ENCODE measurements at places on chromosomes 6 and 20.

- no peak for DNase-seq
Measured at GRCh38 chr6:93974332-93974731, 555.0 kb upstream of the EPHA7 start.

DNA sequence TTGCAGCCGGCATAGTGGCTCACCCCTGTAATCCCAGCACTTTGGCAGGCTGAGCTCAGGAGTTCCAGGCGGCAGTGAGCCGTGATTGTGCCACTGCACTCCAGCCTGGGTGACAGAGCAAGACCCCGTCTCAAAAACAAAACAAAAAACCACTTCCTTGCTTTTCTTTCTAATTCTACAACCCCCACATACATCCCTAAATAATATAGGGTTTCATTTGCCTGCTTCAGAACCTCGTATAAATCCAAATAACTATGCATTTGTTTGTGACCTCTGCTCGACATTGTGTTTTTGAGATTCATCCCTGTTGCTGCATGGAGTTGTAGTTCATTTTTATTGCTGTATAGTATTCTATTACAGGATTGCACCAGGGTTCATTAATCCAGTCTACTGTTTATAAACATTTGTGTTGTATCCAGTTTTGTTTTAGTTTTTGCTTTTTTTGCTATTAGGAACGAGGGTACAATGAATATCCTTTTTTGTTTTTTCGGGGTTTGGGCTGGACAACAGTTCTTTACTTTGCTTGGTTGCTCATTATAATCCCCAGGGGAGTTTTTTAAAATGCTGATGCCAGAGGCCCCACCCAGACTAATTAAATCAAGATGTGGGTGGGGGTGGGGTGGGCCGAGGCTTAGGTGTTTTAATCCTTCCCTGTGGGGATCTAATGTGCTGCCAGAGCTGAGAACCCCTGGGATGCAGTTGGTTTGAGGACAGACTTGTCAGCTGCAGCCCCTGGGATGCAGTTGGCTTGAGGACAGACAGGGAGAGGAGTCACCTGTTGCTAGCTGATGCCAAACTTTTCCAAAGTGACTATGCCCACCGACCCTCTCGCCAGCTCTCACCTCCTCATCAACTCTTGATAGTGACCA, 2.4 kb upstream of the SNAI1 start:
- no peak for DNase-seq

GRCh38 chr20:1912053-1912452, 16.8 kb downstream of the SIRPA start:
- DNase-seq = no peak

DNA sequence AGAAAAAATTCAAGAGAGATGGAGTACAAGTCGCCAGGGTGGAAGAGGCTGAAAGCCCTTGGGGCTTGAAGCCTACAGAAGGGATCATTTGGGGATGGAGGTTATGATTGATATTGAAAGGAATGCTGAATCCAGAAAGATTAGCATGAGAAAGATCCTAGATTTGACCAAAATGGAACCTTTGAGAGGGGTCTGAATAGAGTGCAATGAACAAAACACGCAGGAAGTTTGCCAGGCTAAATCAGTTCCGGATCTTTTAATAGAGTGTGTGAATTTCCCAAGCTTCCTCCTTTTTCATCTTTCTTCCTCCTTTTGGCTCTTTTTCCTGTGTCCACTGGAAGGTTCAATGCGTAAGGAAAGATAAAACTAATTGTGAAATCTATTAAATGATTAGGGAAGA, 15.3 kb downstream of the IPCEF1 start:
- DNase-seq = no peak

DNA sequence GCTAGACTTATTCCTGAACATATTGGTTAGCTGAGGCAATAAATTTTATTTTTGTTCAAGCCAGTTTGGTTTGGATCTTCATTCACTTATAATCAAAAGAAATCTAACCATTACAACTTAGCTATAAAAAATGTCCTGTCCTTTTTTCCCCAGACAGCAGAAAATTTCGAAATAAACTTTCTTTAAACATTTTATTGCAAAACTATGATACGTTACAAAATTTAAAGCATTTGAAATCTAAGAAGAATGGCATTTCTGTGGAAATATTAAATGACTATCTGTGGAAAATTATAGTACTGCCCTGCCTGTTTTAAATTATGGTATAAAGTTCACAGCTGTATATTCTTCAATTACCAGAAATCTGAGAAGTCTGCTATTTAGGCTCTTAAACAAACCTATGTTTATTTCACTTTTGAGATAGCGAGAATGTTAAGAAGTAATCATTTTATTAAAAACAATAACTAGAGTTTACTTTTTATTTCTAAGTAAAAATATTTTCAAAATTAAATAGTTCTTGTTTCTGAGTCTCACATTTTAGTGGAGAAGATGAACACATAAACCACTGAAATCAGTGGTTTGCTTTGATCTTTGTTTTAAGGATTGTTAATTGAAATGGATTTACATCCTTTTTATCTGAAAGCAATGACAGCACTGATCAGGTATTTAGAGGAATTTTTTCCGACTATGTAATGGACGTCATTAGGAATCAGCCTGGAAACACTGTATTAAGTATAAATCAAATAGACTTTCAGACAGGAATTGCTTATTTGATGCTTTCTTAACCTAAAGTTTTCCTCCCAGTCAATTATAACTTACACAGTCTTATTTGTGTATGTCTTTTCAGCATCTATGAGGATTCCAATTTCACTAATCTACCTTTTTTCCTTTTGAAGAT, 553.7 kb downstream of the COL12A1 start:
- DNase-seq = no peak

DNA sequence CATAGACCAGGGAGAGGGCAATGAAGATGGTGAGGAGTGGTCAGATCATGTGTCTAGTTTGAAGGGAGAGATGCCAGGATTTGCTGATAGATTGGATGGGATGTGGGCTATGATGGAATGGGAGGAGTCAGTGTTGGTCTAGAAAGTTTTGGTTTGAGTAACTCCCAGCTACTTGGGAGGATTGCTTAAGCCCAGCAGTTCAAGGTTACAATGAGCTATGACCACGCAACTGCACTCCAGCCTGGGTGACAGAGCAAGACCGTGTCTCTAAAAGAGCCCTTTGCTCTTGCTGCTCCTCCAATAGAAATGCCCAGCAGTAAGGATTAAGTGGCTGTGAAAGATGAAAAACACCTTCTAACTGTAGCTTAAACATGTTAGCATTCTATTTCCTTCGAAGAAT, 18.2 kb upstream of the LAMP5 start:
- no peak for DNase-seq

DNA sequence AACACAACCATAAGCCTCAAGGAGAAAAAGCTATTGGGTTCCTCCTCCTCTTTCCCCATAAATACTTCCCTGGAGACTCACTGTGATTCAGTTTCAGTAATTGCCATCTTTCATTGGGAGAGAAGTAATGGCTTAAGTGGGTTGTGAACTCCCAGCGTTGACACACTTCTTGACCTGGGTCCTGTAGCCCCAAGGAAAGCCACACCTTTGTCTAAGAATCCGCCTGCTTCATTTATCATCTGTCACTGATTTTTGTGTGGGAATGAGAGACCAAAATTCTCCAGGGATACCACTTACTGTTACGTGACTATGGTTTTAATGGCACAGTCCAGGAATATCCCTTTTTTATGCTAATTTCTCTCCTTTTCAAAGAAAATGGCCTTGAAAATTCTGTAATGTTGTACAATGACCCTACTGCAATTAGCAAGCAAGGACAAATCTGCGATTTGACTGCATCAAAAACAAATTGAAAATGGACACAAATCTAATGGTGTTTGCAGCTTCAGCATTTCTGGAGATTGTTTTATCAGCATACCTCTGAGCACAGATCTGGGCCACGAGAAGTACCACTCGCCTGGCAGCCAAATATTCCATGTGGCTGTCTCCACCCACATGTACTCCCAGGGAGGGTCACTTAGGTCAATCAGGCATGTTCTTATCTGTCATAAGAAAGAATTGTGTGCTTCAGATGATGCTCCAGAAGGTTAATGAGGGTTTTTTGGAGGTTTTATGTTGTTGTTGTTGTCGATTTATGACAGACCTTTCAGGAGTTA, 29.8 kb downstream of the DCBLD1 start:
- DNase-seq = no peak

DNA sequence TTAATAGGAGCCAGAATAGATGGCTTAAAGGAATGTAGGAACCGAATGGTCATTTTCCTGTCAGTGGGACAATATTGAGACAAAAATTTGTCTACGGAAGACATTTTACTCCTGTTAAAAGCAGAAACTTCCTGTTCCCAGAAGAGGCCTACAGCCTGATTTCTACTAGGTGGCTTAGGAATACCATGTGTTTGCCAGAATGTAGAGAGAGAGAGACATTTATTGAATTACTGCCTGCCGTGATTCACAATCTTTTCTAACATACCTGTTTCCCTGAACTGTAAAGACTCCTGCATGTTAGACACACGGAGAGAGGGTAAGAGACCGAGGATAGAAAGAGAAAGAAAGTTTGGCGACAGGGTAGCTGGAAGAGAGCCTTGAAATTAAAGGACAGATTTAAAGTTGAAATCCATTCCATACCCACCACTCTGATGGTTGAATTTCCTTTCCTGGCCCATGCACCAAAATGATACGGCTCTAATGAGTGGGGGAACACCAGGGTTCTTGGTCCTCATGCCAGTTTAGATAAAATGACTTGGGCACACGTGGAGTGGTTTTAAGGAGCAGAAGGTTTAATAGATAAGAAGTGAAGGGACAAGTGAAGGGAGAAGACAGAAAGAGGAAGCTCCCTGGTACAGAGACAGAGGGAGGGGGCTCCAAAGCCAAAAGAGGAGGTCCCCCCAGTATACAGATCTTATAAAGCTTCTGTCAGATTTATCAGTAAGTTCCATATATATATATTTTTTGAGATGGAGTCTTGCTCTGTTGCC, 22.5 kb downstream of the NCOA3 start:
- DNase-seq = no peak

DNA sequence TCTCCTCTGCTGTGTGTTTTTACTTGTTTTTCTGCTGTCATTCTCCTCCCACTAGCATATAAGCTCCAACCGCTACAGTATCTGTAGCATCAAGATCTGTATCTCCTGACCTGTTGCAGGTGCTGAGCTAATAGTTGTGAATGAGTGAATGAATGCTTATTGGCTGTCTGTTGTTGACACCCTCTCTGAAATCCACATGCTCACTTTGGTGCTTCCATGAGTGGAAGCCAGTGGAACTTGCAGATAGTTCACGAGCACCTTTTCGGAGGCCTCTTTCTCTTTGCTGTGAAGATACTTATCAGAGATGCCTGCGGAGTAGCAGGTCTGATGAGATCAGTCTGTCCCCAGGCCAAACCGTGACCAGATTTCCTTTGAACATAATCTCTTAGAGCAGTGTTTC, 117.3 kb downstream of the EYA2 start:
- DNase-seq = no peak

Data from ecto neural progenitor cell (in vitro differentiated cells).